ENCODE measurements at places on chromosomes 11 and 22. TPM values are rescaled to one million over a fixed set of nuclear protein-coding genes. Genes with fewer than 3 reads are reported as not detected.
A peak's percentile ranks its signal among the peaks of the same experiment; 100 is the strongest.

DNA sequence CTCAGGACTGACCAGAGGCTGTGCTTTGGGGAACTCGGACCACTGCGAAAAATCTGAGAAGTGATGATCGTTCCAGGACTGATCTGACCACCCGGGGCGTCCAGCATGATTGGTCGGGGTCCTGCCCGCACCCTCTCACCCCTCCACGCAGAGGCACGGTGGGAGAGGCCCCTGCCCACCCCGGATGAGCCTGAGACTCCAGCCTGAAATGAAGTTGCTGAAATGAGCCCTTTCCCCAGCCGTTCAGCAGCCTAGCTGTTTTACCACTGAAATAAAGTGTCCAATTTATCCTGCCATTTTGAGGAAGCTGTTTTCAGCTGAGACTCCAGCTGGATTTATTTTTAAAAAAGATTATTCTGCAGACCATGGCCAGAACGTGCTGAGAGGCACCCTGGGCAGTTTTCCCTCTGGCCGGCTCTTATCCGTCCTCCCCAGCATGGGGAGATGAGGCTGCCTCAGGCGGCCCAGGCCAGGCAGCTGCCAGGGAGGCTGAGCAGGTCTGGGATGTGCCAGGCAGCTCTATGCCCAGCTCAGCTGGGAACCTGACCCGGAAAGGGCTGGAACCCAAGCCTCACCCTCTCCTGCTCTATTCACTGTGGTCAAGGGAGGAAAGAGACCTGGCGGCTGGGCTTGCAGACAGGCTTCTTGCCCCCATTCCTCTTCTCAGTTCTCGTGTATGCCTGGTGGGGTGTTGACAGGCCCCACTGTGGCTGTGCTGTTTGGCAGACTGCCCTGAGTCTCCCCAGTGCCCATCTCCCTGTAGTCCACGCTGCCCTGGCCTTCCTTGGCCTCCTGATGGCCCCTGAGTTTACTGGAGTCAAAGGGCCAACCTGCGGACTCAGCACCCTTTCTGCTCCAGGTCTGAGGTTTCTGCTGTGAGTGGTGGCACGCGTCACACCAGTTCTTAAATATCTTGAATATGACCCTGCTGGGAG, 161.0 kb upstream of the B3GAT1 start:
- DNase-seq = peak; percentile 63

DNA sequence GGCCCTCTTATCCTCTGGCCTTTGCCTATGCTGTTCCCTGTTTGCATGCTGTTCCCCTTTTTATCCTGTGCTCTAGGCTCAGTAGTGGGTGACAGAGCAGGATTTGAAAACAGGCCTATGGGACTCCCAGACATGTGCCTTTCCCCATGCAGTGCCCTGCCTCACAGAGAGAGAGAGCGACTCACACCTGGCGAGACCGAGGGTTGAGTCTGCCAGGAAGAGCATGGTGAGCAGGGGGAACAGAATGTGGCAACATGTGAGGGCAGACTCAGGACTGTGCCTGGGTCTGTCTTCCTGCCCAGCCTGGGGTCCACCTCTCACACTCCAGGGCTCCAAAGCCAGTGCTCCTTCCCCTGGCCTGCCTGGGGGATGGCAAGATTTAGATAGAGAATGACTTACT, 75.0 kb downstream of the NFAM1 start:
- DNase-seq = no peak

DNA sequence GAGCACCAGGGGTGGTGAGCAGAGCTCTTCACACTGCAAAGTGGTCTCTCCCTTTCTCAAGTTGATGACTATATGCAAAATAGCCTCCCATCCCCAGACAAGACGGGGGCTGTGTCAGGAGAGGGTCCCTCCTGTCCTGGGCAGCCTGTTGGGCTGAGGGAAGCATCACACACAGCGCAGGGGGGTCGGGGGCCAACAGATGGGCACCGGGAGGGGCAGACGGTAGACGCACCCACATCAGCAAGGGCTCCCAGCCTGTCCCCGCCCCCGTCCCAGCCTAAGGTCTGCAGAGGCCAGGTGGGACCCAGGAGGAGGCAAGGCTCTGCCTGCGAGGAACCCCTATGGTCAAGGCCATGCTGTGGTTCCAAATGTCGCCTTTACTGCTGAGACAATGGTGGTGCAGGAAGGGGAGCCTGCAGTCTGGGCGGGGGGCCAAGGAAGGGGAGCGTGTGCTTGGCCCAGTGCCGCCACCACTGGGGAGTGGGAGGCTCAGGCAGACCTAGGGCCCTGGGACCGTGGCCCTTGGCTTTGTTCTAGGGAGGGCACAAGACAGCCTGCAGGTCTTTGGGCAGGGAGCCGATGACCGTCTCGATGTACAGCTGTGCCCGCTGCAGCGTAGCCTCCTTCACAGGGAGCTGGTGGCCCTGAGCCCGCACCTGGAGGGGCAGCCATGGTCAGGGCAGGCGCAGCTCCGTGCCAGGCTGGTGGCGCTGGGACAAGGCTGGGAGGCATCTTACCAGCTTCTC, 4.3 kb upstream of the PLXNB2 start:
- no peak for DNase-seq

- DNase-seq = no peak
Measured at GRCh38 chr22:40009292-40009774, 14.6 kb downstream of the FAM83F start.

OTOG gene
- total RNA-seq = not detected

FAT3 gene
- 9.2 TPM for total RNA-seq

RIMBP3B gene
- total RNA-seq = 0.08 TPM
